ENCODE measurements at places on chromosomes 2 and 18.

DNA sequence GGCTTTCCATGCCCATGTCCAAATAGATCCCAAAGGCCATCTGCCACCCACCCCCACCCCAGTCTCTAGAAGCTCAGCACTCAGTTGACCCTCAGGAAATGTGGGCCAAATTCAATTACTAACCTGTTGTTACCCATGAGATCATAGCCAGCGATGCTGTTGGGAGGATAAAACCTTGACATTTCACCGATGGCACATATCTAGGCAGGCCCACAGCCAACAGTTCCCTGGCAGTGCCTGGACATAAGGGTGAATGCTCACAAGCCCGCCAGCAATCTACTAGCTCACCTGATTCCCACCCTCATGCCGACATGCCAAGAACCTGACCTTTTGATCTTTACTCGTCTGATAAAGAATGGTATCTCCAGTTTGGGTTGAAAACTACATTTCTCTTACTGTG, 11.8 kb upstream of the ACOXL start:
- no peak for DNase-seq

DNA sequence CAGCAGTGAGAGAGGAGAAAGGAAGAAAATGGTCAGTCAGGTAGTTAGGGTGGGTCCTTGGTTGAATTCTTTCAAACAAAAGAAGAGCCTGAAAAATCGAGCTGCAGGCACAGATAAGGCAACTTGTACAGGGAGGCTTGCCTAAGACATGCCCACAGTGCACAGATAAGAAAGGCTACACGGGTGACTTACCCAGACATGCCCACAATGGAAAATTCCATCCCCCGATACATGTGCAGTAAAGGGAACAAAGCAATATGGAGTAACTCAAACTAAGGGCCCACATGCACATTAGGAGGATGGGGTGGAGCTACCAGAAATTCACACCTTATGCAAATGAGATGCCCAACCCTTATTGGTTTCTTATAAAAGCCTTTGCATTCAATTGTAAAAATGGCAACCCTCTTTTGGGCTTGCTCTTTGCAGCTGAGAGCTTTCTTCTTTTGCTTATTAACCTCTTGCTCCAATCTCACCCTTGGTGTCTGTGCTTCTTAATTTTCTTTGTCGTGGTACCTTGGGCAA, 110.3 kb upstream of the RMP24 start:
- no peak for DNase-seq

DNA sequence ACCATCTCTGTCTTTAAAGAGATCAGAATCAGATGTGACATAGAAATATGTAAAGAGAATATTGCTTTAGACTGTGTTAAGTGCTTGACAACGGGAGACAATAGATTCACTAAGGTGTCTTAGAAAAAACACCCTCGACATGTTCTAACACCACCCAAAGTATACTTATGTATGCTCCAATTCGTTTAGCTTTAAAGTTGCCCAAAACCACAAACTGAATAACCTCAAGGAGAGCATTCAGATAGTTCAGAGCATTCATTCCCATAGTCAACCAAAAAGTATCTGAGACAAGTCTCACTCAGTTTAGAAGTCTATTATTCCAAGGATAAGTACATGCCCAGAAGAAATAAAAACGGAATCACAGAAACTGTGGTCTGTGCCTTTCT, 96.4 kb downstream of the KYNU start:
- DNase-seq: no peak

- no peak for DNase-seq
These were observed 21.7 kb downstream of the LINC00305 start for GRCh38 chr18:64127172-64127571.
